ENCODE measurements at places on chromosomes 5 and 9.

- no peak for DNase-seq
Measured at GRCh38 chr5:176742246-176743105, 67.9 kb upstream of the UNC5A start.

DNA sequence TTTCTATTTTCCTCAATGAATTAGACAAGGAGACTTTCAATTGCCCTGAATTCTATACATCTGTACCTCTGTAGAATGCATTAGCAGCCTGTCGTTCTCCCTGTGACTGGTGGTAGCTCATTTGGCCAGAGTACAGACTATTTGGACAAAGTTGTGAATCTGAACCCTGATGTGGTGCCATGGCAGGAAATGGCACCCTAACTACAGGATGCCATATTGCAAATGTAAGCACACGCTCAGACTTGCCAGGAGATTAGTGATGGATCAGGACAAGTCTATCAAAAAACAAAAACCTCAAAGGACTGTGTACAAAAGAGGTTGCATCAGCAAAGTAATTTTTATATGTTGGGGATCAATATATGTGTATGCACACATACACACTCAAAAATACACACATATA lies 58.3 kb downstream of the SVEP1 start:
- DNase-seq = no peak

GRCh38 chr9:2526071-2526828 lies 95.3 kb upstream of the VLDLR start:
- no peak for DNase-seq

GRCh38 chr9:126569036-126569435 lies 44.7 kb upstream of the LMX1B start:
- no peak for DNase-seq

- DNase-seq = no peak
Measured at GRCh38 chr5:6827526-6828219, 114.4 kb downstream of the TENT4A start.

DNA sequence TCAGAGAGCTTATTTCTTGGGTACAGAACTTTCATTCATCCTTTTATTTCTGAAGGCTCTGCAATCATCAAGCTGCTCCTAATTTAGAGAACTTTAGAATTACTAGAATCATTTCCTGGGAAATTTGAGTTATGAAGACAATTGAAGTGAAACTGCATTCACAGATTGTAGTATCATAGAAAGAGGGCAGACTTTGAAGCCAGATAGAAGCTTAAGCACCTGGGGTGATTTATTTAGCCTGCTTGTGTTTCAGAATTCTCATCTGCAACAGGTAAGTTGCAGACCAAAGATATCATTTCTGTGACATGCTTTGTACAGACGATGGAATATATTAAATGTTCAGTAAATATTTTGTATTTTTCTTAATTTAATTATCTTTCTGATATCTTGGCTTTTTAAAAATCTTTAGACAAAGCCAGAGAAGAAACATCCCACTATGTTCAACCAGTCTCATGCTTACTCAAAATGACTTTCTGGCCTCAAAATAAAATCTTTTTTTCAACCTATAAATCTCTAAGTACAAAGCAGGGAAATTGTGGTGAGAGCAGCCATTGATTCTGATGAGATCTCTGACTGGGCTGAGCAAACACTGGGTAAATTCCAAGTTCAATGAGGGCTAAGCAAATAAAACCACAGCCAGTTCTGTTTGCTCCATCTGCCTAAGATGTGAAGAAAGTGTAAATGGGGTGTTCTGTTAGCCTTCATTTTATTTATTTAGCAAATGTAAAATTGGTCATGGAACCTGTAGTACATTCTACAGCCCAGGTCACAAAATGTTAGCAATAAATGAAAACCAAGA lies 264.7 kb upstream of the CCNG1 start:
- DNase-seq = no peak

GRCh38 chr9:15513335-15513734 lies 2.6 kb upstream of the PSIP1 start:
- DNase-seq = peak; percentile 14

GRCh38 chr5:125376059-125376641 lies 629.7 kb upstream of the ZNF608 start:
- no peak for DNase-seq

- DNase-seq = no peak
Measured at GRCh38 chr9:113380869-113381378, 4.1 kb upstream of the HDHD3 start.

- no peak for DNase-seq
Measured at GRCh38 chr5:79924936-79925893, 65.8 kb downstream of the MTX3 start.

- DNase-seq = no peak
Measured at GRCh38 chr5:120512791-120513650, 48.9 kb downstream of the PRR16 start.

DNA sequence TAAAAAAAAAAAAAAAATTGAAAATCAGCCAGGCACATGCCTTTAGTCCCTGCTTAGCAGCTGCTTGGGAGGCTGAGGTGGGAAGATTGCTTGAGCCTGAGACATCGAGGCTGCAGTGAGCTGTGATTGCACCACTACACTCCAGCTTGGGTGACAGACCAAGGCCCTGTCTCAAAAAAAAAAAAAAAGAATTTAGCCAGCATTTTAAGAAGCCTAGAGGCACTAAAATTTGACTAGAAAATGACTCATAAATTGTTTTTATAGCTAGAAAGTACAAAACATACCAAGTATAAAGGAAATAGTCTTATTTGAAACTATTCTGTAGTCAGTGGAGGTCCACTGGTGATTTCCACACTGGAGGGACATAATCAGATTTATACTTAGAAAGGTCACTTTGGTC lies 17.5 kb downstream of the LRRC70 start:
- no peak for DNase-seq

DNA sequence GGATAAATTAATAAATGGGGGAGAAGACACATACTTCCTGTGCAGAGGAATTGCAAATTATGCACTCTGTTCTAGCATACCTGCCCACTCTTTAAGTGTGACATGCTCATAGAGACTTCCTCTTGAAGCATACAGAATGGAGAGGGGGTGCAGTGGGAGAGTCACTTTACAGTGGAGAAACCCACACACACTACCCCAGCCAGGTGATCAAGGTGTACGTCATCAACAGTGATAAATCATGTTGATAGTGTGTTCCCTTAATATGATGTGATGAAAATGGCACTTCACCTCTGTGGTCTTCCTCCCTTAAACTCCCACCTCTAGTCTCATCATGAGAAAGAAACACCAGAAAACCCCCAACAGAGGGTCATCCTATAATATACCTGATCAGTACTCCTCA lies 110.0 kb downstream of the SH3GL2 start:
- no peak for DNase-seq

DNA sequence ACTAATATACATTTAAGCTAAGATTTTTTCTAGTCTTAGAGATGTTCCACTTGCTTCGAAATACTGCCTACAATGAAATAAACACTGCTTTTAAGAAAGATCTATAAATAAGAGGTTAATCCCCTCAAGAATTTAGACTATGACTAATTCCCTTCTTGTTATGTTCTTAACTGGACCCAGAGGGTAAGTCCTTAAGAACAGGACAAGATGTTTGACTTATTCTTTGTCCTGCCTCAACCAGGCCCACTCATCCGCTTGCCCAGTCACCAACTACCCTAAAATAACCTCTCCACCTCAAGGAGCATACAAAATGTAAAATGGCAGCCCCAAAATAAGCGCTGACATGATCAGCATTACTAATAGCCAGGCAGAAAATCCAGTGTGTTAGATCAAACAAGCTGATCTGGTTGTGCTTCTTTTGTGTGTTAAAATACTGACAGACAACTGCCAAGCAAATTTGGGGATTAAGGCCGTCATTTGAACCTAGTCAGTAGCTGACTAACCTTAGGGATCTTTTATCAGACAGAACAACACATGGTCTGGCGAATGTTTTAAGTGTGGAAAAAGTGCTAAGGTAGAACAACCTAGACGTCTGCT lies 93.7 kb upstream of the SMC5 start:
- no peak for DNase-seq

- DNase-seq = no peak
Measured at GRCh38 chr5:178808886-178809285, 50.9 kb upstream of the ZNF354B start.

DNA sequence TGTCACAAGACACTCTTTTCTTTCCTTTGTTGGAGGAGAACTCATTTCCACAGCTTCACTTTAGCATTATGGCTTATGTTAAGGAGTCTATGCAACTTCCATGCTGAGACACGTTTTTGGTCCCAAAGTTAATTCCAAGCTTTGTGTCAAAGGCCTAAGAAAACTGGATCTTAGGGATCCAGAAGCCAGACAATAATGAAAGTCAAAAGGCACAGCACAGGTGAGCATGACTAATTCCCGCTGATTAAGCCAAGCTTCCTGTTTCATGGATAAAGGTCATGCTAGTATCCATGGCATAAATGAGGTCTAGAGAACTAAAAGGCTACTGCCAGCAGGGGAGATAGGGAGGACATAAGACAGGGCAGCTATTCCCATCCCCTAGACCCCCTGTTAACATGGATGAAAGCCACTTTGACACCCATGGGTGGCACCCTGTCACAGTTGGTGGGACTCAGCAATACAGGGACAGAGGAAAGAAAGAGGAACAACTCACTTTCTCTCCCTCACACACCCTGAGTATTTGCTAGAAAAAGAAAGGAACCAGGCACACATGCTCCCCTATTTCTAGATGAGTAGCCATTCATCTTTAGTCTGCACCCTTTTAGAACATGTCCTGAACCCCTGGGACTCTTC lies 438.1 kb upstream of the CDH9 start:
- no peak for DNase-seq

- no peak for DNase-seq
Measured at GRCh38 chr9:120431268-120431667, 148.7 kb downstream of the CDK5RAP2 start.

DNA sequence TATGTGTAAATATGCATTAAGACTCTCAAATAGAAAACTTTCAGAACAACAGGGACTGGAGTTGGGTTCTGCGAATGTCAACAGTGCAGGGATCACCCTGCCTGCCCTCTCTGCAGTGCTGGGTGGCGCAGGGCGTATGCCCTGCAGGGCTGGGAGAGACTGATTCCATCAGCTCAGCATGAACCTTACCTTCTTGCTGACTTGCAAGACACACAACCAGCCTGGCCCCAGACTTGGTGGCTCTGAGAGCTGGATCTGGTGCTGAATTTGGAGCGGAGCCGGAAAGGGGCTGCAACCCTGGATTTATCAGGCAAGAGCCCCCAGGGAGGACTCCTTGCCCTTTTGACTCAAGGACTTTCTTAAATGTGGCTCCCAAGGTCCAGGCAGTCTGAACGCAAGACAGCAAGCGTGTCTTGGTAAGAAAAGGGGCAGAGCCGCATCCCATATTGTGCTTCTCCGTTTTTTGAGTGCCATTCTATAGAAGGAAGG lies 376.0 kb upstream of the IRX2 start:
- DNase-seq = no peak

DNA sequence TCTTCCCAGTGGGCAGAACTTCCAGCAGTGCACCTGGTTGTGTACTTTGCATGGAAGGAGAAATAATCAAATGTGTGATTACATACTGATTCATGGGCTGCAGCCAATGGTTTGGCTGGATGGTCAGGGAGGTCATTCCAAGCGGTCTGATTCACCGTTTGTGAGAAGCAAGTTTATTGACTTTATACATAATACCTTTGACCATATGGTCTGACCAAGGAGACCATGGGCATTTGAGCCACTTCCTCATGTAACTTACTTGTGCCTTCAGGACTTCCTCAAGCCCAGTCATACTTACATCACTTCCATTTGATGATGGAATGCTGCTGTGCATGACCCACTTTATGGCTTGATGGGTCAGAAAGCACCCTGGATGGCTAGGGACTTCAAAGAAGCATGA lies 41.1 kb downstream of the DAP start:
- DNase-seq = no peak

- no peak for DNase-seq
Measured at GRCh38 chr5:142545650-142546322, 140.1 kb downstream of the FGF1 start.

DNA sequence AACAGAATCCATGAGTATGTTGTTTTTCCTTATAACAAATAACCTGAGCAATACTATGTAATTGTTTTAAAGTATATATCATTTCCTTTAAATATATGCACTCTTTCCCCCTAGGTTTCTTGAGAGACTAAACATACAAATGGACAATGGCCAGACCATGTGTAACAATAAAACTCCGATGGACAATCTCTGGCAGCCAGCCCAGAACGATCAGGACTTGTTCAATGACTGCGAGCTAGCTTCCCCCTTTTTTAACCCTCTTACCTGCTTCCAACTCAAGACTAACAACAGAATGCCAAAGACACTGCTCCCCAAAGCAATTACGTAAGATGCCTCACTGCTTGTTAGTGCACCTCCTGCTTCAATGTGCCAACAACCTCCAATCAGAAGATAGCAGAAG lies 94.9 kb downstream of the HTR4 start:
- DNase-seq = no peak

GRCh38 chr9:84668196-84669012 lies 1.1 kb upstream of the NTRK2 start:
- DNase-seq = peak; percentile 88
